ENCODE measurements at places on chromosomes 4 and X.

DNA sequence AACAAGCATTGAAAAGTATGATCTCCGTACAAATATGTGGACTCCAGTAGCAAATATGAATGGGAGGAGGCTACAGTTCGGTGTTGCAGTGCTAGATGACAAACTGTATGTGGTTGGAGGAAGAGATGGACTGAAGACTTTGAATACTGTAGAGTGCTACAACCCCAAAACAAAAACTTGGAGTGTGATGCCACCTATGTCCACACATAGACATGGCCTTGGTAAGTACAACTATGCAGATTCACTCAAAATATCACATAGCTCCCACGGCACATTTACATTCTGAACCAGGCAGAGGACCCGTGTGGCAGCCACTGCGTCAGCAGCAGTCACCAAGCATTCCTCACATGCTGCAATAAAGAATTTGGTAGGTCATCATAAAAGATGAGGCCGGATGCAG, 41.3 kb downstream of the KLHL5 start:
- no peak for DNase-seq

GRCh38 chrX:13652287-13652793, 601 bp upstream of the TCEANC start:
- DNase-seq: no peak

DNA sequence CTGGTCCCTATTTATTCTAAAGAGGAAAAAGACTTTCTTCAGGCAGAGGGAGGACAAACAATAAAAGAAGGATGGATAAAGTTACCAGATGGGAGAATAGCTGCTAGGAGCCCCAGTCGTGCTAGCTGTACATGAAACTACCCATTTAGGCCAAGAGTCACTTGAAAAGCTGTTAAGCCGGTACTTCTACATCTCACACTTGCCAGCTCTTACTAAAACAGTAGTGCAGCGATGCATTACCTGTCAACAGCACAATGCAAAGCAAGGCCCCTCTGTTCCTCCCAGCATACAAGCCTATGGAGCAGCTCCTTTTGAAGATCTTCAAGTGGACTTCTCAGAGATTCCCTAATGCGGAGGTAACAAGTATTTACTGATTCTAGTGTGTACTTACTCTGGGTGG, 1138.8 kb downstream of the ARAP2 start:
- DNase-seq: no peak

GRCh38 chr4:4481399-4481994, 60.4 kb downstream of the STX18 start:
- DNase-seq: no peak

GRCh38 chrX:13468096-13468495, 101.3 kb upstream of the EGFL6 start:
- no peak for DNase-seq

Measured in stimulated activated CD8-positive, alpha-beta memory T cell treated with anti-CD3 and anti-CD28 coated beads, Interleukin-4, amount 100 ng/mL, for 48 hours (primary cell).